ENCODE measurements at places on chromosomes 3 and 15.
A peak's percentile ranks its signal among the peaks of the same experiment; 100 is the strongest.

DNA sequence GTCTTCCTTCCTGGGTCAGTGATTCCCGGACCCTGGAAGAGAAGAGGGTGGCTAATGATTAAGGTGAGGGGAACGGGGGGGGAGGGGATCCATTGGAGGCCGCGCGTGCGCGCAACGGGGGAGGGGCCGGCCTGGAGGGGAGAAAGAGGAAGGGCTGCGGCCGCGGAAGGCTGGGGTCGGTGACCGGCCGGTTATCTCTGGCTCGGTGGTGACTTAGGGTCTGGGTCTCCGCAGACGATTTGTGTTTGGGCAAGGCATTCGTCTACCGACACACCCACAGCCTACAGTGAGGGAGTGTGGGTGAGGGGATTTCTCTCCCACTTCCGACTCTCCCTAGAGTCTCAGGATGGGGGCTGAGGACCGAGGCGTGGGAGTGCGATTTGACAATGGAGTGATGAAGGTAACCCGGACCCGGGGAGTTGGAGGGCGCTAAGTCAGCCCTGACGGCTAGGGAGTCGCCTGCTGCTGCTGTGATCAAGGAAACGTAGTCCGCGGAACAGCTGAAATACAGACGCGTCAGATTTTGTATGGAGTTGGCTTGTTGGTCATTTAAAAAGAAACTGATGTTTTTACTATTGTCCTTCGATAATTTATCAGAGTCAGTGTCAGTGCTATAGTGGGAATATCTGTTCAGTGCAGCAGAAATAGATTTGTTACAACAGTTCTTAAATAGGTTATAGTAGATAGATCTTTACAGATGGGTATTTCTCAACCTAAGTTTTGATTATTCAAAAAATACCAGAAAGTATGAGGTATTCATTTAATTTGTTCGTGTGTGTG is 733 bp downstream of the RNF111 start:
- DNase-seq = no peak

DNA sequence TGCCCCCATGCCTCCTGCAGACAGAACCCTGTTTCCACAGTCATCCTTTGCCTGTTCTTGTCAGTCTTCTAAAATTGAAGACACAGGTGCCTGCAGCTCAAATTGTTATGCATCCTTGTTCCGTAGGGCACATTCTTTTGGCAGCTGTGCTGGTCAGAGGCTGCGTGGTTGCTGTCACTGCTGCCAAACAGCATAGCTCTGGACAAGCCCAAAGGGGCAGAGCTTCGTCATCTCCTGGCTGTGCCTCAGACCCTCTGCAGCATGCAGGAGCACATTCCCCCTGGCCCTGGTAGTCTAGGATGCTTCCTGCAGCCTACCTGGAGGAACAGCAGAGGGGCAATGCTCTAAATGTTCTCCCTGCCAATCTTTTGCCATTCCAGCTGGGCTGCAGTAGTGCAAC is 2.1 kb upstream of the FBXL22 start:
- DNase-seq = no peak

GRCh38 chr3:44342176-44342790 is 3.7 kb downstream of the TCAIM start:
- DNase-seq = peak; percentile 63

GRCh38 chr3:180188512-180189309 is 152.0 kb upstream of the PEX5L start:
- DNase-seq = no peak

GRCh38 chr15:65028921-65029735 is at the start of gene MTFMT:
MTFMT (minus strand) TSS chr15:65029639; CDS start chr15:65029613, 26 bp downstream.
- DNase-seq = no peak

- DNase-seq = no peak
Measured at GRCh38 chr15:57797568-57798267, 91.2 kb downstream of the POLR2M start.

DNA sequence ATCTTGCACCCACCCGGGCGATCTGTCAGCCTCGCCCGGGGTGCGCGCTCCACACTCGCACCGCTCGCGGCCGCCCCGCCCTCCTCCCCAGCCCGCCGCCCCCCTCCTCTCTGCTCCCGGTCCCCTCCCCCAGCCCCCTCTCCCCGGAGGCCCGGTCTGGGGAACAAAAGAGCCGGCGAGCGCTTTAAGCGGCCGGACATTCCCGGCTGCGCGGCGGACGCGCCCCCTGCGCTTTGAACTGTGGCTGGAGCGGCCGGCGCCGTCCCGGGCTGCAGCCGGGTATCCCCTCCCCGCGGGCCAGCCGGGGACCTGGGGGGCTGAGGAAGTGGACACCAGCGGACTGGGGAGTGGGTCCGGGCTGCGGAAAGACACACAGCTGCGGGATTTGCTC is at the start of gene IGDCC3:
Gene IGDCC3 (minus strand): TSS at position 27 of the 391 bp plus-strand sequence. CDS start 214 bp downstream, outside the sequence.
- DNase-seq = no peak

DNA sequence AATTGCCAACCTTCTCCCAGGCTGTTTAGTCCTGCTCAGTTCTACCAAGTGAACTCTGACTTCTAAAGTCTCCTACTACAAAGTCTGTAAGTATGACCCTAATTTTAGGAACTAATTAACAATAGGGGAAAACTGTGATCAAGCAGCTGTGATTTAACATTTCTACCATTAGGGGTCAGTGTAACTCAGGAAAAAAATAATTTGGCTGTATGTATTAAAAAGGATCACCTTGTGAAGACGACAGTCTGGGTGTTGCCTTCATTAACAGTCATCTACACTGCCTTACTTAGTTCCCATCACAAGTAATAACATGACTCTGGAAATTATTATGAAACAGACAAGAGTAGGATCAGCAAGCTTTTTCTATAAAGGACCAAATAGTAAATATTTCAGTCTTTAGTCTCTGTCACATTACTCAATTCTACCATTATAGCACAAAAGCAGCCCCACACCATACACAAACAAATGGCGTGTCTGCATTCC is 4.2 kb upstream of the NPHP3 start:
- no peak for DNase-seq

- DNase-seq = no peak
Measured at GRCh38 chr3:101195951-101196713, 124.2 kb downstream of the IMPG2 start.

DNA sequence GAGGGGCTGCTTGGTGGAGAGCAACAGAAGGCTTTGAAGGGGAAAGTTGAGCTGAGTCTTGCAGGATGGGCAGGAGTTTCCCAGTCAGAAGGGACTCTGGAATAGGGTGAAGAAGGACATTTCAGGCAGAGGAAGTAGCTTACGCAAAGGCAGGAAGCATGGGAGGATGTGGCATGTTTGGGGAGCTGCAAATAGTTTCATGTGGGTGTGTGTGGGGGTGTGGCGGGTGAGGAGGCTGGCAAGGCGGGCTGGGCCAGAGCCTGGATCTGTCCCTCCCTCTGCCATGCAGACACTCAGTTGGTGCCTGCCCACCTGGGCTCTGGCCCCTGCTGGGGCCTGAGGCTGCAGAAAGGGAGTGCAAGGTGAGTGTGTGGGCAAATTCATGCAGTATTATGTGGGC is 10.4 kb downstream of the TEX264 start:
- no peak for DNase-seq

DNA sequence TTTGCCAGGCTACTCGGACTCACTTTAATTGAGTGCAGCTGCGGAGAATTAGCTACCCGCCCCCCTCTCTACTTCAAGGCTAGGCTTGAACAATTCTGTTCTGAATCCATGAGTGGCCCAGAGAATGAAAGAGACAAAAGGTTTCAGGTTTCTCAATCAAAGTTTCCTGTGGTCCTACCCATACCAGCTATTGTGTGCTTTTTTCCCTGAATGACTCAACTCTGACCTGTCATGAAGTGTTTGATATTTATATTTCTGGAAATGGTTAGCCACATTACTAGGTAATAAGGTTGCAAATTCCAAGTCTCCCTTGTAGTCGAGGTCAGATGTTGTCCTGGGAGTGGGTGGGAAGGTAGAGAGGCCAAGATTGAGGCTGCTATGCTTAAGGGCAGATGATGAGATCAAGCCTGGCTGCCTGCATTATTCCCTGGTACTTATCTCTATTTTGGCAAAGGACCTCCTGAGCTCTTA is 392.7 kb upstream of the TBL1XR1 start:
- DNase-seq = peak; percentile 91

DNA sequence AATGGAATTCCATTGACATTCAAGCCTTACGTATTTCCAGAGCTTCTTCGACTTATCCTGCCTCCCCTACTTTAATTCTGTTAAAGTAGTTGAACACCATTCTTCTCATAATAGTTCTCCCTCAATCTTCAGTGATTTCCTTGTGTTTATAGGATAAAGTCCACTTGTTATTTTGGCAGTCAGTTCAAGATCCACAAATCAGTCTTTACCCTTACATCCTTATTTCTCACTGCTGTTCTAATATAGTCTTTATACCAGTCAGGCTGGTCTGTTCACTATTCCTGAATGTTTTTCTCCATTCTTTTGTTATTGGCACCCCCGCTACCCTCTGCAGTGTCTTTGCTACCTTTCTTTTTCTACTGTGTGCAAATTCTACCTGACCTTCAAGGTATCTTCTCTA is 29.7 kb downstream of the ATP6V1A start:
- no peak for DNase-seq

- DNase-seq = no peak
Measured at GRCh38 chr15:68364028-68364659, 67.8 kb downstream of the ITGA11 start.

DNA sequence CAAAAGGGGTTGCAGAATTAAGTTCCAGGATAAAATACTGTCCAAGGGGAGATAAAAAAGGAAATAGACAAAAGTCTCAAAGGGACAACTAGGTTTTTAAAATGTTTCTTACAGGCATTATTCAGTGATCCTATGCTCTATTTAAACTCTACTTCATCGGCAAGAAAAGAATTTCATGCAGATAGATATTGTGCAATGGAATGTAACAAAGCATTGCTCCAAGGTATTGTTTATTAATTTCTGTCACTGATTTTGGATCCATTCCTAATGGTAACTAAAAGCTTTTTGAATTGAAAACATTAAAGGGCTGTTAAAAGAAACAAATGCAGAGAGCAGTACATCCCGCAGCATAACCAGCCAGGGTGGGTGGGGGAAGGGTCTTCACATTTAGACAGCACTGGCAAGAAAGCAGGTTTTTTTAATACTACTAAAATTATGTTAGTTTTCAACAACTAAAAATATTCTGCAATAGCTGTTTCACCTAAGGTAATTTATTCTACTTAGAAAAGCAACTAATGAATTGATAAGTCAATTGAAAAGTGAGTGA is 82.9 kb downstream of the THBS1 start:
- DNase-seq = no peak

DNA sequence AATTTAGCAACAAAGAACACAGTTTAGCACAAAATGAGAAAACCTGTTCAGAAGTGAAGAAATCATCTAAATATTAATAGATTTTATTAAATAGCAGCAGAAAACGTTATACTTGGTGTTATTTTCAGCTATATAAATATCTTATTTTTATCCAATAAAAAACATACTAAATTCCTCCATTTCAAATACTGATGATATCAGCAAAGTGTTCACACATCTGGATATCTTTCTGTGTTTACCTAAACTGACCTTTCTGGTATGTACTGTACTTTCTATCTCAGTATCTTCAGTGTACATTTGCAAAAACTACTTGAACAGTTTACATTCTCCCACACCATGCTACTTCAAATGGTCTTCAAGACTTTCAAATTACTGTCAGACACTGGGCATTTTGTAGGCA is 179.9 kb downstream of the ZBTB20 start:
- DNase-seq = no peak

DNA sequence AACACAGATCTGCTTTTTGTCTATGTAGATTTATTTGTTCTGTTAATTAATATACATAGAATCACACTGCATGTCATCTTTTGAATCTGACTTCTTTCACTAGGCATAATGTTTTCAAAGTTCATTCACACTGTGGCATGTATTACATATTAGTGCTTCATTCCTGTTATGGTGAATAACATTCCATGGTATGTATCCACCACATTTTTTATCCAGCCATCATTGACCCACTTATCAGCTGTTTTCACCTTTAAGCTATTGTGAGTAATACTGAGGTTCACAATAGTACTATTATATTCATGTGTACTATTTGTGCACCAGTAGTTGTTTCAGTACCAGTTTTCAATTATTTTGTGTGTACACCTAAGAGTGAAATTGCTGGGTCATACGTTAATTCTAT is 230.6 kb upstream of the CNTN3 start:
- no peak for DNase-seq

GRCh38 chr3:134624537-134625287 is 26.1 kb downstream of the KY start:
- DNase-seq = no peak

GRCh38 chr3:156207802-156208685 is 87.7 kb downstream of the KCNAB1 start:
- peak; percentile 32 for DNase-seq

DNA sequence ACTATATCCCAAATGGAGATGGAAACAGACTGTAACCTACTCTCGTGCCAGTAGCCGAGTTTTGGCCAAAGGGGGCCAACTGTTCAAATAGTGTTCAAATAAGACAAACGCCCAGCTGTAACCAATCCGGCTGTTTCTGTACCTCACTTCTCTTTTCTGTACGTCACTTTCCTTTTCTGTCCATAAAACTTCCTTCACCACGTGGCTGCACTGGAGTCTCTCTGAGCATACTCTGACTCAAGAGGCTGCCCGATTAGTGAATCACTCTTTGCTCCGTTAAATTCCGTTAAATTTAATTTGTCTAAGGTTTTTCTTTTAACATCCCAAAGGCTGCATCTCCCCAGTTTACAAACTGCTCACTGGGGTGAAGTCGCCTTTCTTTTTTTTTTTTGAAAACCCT is 219.2 kb upstream of the P2RY1 start:
- DNase-seq = no peak
